Thymus (tissue), 14 donors: ENCODE measurements at places on chromosomes 7 and 10. TPM values are rescaled to one million over a fixed set of nuclear protein-coding genes. Genes with fewer than 3 reads are reported as not detected.

Gene PLEKHS1
- polyA plus RNA-seq = 0.37 TPM

Gene CTAGE8
- 3.1 TPM for polyA plus RNA-seq

Gene OR13A1
- polyA plus RNA-seq = 2.2 TPM

Gene IL15RA
- 12.0 TPM for polyA plus RNA-seq

Gene INHBA
- polyA plus RNA-seq = 0.64 TPM

Gene ARHGAP22
- 5.5 TPM for polyA plus RNA-seq

Gene GRB10
- 7.8 TPM for polyA plus RNA-seq

Gene DNAJC12
- 2.2 TPM for polyA plus RNA-seq

Gene MICU1
- 25.9 TPM for polyA plus RNA-seq

DNA sequence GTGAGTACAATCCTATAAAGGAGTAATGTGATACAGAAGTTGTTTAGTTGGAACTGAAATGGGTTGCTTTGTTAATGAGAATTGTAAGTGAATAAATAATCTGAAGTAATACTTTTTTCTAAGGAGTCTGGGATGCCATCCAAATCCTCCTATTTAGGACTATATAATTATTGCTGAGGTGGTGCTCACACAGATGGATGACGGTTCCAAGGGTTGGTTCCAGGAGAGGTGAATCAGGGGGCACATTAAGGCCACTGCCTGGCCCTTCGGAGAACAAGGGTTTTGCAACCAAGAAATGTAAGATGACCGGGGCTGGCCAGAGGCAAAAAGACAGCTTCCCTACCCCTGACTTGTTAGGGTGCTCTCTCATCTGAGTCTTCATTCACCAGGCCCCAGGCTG, 352.7 kb downstream of the PHTF2 start:
- no peak for DNase-seq

DNA sequence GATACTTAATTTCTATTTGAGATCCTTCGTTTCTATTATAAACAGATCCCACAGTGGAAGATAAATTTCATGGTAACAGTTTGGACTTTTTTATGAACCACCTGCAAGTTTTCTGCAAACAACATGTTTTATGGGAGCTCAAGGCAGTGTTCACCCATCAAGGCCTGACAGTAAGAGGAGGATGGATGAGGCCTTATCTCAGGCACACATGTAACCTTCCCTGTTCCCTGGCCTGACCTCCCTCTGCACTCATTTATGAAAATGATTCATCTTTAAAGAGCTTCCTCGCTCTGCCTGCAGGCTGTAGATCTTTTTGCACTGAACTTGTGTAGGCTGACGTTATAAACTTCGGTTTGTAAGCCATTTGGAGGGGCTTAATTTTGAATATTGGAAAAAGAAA, 500.1 kb downstream of the GATA3 start:
- no peak for DNase-seq

- DNase-seq = no peak
Measured at GRCh38 chr7:95602421-95602820, 6.1 kb upstream of the PDK4 start.

DNA sequence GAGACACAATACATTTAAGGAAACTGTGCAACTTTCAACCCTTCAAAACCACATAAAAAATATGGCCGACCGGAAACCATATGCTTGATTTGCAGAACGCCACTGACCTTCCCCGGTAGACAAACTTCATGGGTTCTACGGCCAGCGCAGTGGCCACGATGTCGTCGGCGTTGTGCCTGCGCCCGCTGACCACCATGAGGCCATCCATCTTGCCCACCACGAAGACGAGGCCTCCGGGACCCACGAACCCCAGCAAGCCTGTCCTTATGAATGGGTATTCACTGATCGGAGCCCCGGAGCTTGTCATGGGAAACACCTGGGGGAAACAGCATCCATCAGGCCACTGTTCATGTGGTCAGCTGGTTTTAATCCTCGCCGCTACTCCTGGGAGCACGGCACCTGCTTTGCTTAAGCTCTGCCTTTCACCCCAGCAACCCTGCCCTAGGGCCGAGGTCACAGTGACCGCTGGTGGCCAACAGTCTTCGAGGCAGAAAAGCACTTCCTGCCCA, 229.1 kb downstream of the ZMYND11 start:
- no peak for DNase-seq

DNA sequence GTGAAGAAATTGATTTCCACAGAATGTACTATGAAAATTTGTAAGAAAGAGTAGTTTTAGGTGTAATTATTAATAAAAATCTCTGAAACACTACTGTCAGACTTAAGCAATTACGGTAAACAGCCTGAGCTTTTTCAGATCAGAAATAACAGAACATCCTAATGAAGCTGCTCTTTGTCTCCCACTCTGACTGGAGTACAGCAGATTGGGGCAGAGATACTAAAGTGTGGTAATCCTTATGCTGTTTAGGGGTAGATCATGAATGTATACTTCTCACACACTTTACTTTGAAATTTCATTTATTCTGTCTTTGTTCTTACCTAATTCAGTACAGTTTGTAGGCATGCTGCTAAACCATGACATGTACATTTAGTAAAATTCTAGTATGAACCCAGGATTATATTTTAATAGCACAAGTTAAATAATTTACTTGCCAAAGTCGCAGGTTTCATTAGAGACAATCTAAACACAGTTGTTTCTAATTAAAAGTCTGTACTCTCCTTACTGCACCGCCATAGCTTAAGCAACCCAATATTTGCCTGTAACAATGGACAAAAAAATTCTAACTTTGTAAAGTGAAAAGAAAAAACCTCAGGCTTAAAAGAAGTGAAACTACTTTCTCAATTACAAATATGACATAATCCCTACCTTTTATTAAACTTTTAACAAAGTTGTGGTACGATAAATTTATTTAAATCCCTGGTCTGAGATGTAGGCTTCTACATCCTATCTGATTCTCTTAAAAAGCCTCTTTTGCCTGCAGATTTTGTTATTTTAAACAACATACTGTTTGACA, 88.8 kb downstream of the KMT2E start:
- no peak for DNase-seq

- DNase-seq = no peak
Measured at GRCh38 chr10:79185067-79185774, 116.5 kb downstream of the ZMIZ1 start.

DNA sequence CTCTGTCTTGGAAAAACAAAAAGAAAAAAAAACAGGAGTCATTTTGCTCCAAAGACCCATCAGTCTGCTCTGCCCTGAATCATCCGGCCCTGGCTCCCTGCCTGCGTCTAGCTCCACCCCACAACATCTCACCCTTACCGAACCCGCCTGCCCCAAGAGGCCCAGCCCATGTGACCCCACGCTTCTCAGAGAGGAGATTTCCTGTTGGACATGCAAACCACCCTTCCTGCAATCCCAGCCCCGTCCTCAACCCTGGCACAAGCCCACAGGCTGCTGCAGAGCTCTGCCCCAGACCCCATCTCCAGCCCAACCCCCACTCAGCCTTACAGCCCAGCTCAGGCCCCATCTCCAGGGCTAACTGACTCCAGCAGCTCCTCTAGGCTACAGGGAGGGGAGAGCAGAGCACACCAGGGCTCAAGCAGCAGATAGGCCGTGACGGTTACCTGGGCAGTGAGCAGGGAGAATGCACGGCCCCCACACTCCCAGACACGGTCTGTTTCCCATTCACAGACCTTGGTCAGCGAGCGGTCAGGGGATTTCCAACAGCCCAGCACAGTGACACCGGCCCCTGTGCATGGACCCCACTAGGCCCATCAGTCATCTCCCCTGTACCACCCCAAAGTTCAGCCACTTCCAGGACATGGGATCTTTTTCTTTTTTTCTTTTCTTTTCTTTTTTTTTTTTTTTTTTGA, 69.9 kb upstream of the GTF2I start:
- DNase-seq = no peak

- no peak for DNase-seq
Measured at GRCh38 chr10:101287997-101288635, 58.9 kb upstream of the LBX1 start.

GRCh38 chr10:124165827-124166226, 72.4 kb upstream of the CHST15 start:
- no peak for DNase-seq

GRCh38 chr7:39094731-39095130, 117.0 kb downstream of the POU6F2 start:
- DNase-seq = no peak

DNA sequence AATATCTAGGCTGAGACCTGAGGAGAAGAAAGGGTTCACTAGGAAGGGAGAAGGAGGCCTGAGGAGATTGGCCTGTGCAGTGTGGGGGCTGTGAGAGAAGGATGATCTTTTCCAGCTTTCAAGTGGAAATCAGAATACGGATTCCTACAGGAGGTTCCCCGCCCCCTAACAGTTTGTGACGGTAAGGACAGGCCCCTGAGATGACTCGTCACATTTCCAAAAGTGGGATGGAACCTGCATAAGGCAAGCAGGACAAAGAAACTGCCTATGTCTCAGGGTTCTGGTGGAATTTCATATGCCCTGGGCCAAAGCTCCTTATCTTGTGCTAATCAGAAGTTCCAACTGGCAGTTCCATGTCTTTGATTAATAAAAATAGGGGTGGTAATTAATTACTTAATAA, 275.6 kb downstream of the SNX10 start:
- no peak for DNase-seq

GRCh38 chr10:62402508-62402907, 28.3 kb downstream of the ZNF365 start:
- DNase-seq = no peak

DNA sequence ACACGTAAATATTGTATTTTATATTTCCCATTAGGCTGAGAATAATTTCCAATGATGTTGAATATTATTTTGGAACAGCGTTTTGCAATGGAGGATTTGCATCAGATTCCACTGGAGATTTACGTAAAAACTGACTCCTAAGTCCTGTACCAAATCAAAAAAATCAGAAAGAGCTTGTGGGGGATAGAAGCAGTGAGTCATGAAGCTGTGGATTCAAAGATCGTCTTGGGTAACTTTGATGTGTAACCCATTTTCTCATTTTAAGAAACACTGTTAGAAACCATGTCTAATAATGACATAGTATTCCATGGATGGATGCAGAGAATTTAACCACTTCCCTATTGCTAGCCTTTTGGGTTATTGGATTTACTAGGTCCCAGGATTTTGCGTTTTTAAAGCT, 158.6 kb downstream of the INHBA start:
- DNase-seq = no peak

- no peak for DNase-seq
Measured at GRCh38 chr10:1425879-1426278, 311.4 kb downstream of the ADARB2 start.

- DNase-seq = no peak
Measured at GRCh38 chr7:126818393-126819196, 434.1 kb downstream of the GRM8 start.

GRCh38 chr7:42922017-42922753, 9.8 kb downstream of the PSMA2 start:
- no peak for DNase-seq

GRCh38 chr10:63494951-63495350, 26.2 kb upstream of the REEP3 start:
- DNase-seq = no peak

GRCh38 chr10:17019696-17020095, 109.9 kb downstream of the CUBN start:
- no peak for DNase-seq

- DNase-seq = no peak
Measured at GRCh38 chr10:33179067-33179466, 155.4 kb downstream of the NRP1 start.

DNA sequence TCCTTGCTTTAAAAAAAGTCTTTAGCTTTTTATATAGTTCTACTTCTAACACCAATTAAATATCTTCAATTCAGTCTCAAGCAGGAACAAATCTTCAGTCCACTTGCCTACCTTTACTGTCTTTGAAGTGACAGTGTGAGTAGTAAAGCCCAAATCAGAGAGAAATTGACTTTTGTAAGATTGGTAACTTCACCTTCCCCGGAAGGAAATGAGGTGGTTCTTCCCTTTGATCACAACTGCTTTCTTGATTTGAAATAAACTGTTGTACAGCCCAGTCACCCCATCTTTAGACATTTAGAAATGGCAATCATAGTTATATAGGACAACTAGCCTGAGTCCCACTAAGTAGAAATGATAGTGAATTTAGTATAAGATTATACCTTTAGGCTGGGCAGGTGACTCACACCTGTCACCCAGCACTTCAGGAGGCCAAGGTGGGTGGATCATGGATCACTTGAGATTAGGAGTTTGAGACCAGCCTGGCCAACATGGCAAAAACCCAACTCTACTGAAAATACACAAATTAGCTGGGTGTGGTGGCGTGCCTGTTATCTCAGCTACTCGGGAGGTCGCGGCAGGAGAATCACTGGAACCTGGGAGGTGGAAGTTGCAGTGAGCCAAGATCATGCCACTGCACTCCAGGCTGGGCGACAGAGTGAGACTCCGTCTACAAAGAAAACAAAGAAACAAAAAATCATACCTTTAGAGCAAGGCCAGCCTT, 4.7 kb downstream of the FAS start:
- DNase-seq = no peak

GRCh38 chr10:69311309-69311708, 33.0 kb downstream of the HK1 start:
- no peak for DNase-seq

GRCh38 chr10:126561294-126561920, 109.1 kb downstream of the C10orf90 start:
- DNase-seq = no peak

GRCh38 chr7:15525652-15526263, 36.1 kb downstream of the AGMO start:
- no peak for DNase-seq

DNA sequence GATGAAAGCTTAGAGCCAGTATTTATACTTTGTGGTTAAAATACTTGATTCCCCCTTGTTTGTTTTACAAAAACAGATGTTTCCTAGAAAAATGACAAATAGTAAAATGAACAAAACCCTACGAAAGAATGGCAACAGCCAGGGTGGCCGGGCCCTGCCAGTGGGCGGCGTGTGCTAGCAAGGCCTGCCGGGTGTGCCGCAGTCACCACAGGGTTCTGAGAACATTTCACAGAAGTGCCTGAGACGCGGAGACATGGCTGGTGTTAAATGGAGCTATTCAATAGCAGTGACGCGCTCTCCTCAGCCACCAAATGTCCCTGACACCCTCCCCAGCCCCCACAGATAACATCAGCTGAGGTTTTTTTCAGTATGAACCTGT, 14.5 kb downstream of the GPR146 start:
- no peak for DNase-seq

DNA sequence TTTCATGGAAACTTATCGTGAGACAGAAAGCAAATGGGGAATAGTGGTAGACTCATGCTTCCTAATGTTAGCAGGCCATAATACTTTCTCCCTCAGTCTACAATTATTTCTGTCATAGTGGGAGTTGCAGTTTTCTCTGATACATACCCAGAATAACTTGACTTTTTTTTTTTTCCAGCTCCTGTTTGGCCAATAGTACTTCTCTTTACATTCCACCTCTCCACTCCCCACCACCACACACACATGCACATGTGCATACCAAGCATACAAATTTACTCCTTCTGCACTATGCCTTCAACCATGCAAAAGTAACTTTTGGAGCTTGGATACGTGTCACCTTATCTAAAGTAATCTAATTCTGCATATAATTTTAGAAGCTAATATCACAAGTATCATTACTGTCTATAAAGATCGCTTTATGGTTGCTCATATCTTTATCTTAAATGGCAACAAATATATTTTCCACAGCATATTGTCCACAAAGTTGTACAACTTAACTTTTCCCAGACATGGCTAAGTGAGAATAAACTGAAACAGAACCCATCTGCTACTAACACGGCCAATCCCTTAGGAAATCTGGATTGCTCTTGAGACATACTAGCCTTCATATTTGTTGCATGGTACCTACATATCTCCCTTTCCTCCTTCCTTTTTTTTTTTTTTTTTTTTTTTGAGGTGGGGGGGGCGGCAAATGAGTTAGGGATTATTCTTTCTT, 49.0 kb downstream of the TES start:
- no peak for DNase-seq

- no peak for DNase-seq
Measured at GRCh38 chr10:416091-416515, 273.4 kb downstream of the DIP2C start.

- no peak for DNase-seq
Measured at GRCh38 chr7:25559581-25560367, 331.5 kb upstream of the NPVF start.
